Cerebellum (tissue), 4 donors: ENCODE measurements at places on chromosomes 3 and 15.

DNA sequence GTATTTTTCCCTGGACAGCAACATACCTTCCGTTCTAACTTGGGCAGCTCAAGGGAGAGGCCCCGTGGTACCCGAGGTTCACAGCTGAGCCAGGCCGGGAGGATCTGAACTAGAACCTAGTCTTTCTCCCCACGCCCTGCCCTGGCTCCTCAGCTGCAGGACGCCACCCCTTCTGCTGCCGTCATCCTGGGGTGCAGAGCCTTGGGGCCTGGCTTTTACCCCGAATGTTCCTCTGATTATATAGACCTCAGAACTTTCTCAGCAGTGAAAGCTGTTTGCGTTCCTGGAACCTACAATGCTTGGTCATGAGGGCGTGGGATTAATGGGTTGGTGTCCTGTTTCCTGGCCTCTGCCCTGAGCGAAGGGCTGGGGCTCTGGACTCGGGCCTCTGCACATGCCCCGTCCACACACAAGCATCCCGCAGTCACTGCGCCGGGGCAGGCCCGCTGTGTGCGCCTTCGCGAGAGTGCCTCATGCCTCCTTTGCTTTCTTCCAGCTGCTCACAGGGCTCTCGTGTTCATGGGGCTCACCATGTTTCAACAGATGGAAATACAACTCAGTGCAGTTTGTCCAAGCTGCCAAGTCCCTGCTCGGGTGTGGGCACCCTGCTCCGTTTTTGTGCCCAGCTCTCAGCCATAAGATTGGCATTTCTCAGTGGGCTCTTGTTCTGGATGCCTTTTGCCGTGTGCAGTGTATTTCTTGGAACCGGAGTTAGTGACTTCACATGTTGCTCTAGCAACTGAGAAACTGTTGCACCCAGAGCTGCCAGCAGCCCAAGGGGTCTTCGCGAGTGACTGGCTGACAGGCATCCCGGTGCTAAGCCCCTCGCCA, 20.4 kb downstream of the SYNM start:
- DNase-seq = no peak

DNA sequence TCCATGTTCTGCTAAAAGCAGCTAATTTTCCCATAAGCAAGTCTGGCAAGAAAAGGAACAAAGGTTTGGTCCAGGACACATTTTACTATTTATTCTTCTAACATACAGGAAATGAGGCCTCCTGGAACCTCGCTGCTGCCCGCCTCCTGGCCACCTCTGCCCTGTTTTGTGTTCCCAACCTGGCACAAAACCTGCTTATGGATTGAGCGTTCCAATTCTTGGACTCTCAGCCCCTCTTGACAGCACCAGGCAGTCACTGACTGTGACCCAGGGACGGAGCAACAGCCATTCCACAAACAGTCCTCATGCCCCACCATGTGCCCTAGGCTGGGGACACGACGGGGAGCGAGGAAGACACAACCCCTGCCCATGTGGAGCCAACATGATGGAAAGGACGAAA, 11.6 kb upstream of the SSUH2 start:
- no peak for DNase-seq

GRCh38 chr3:24495326-24495994, 810 bp upstream of the THRB start:
- DNase-seq = no peak

GRCh38 chr15:42640109-42640508, 64.7 kb downstream of the STARD9 start:
- no peak for DNase-seq

- DNase-seq = no peak
Measured at GRCh38 chr3:94525043-94525442, 462.2 kb downstream of the NSUN3 start.

DNA sequence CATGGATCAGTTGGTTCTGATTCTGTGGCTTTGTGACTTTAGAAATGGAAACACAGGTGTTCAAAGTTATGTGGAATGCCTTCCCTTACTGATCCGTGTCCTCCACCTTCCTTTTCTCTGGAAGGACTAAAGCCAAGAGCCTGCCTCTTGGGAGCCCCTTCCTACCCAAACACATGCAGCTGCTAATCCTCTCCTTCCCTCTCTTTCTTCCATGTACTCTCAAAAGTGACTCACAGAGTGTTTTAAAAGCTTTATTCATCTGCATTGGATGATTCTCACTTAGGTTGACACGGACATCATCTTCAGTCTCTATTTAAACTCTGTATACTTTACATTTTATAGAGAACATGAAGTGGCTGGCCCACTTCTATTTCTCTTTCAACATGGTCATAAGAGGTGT, 856.5 kb upstream of the ARPP21 start:
- DNase-seq = no peak
